ENCODE measurements at places on chromosomes 2 and 18.

DNA sequence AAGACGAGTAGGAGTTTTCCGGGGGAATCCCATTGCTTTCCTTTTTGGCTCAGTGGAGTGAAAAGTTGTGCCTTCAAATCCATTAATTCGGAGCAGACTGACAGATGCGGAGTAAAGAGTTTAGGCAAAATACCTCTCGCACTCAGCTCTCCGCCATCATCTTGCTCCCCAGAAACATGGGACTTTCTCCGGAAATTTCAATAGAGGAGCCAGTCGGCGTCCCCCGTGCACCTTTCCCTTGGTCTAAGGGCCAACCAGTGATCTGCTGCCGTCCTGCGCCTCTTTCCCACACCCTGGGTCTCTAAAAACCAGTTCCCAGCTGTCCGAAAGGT lies 318 bp downstream of the TYW5 start:
- peak; percentile 71 for DNase-seq

- DNase-seq = peak; percentile 0
These were observed 1102.1 kb upstream of the KLHL29 start for GRCh38 chr2:22282916-22283315.

GRCh38 chr18:8730080-8730827 lies 24.9 kb downstream of the MTCL1 start:
- DNase-seq = peak; percentile 95

DNA sequence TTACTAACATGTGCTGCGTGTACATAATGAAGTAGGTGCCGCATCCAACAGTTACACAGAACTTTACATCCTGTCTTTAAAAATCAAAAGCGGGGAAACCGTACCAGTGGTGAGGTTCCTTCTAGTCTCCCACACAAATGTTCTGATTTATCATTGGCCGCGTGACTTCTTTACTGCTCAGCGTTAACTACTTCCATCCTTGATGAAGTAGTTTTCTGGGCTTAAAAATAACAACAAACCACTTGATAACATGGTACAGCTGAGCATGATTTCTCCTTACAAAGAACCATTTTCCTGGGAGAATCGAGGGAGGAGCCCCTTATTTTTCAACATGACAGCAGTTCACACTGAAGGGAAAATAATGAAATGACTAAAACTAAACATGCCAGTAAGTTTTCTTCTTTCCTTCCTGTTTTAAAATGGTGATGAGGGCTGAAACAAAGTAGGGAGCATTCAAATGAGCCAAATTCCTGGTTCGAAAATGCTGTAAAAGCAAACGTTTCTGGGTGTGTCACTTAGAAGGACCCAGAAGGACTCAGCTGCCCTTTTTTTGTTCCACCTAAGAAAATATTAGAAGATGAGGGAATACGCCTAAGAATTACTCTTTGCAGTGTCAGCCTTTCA lies 9.9 kb downstream of the EMILIN2 start:
- DNase-seq = no peak

DNA sequence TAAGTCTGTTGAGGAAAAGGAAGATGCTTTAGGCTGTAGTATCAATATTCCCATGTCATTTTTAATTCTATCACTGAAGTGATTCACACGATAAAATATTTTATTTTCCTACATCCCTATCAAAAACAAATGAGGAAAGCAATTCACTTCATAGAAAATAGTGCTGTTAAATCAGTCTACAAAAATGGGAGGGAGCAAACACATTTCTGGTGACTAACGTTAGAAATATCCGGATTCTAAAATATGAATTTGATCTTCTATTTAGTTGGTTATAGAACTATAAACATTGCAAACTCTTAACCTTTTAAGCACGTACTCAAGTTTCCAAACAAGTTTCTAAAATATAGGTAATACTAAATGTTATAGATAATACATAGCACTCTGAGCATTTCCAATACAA lies 20.8 kb downstream of the ATF2 start:
- DNase-seq = no peak

- no peak for DNase-seq
These were observed 52.0 kb downstream of the FBXO36 start for GRCh38 chr2:229974266-229974665.

- no peak for DNase-seq
These were observed 490.0 kb downstream of the TXNL1 start for GRCh38 chr18:56148373-56148772.

GRCh38 chr2:121244616-121245015 lies 40.4 kb downstream of the TFCP2L1 start:
- DNase-seq = no peak

DNA sequence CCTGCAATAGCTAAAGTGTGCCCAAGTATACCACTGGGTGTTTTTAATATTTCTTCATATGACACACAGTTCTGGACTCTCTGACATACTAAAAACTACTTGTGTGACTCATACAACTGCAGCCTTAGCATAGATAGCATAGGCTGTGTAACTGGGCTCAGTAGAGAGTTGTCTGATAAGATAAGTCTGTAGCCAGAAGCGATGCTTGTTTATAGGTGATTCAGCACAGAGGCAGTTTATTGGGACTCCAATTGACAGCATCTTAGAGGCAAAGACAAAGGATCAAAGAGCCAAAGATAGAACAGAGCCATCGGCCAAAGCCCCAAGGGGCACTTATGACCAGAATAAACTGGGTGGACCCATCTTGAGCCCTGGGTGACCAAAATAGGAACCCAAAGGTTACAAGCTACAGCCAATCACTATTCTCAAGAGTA lies 42.3 kb downstream of the AAK1 start:
- no peak for DNase-seq

- no peak for DNase-seq
These were observed 122.4 kb upstream of the SLC1A4 start for GRCh38 chr2:64866797-64867196.

- DNase-seq = peak; percentile 29
These were observed 148.7 kb downstream of the CALCRL start for GRCh38 chr2:187299122-187299906.

- no peak for DNase-seq
These were observed 10.6 kb downstream of the EMX1 start for GRCh38 chr2:72927619-72928550.

DNA sequence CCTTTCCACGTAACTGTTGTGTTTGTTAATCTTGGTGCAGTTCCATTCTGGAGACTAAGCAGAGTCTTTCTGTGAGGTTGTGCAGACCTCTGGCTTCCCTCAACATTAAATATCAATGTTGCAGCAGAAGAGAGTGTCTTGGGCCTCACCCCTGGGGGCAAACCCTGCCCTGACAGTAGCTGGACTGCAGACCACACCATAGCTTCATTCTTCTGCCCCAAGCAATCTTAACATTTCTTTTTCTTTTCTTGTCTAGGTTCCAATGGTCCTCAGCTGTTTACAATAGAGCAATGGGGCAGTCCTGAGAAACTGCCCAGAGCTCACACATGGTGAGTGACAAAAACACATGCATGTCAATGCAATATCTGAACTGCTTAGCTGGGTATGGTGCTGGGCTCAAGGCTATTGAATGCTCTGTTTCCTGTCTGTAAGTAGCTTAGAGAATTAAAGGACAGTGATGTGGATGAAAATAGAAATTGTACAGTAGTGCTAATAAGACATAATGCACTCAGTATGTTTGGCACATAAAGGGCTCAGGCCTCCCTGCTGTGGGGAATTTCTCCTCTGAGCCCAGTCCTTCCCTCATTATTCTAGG lies 237.6 kb downstream of the ALPK2 start:
- DNase-seq = no peak

- no peak for DNase-seq
These were observed 253.3 kb upstream of the TANK start for GRCh38 chr2:160906878-160907277.

DNA sequence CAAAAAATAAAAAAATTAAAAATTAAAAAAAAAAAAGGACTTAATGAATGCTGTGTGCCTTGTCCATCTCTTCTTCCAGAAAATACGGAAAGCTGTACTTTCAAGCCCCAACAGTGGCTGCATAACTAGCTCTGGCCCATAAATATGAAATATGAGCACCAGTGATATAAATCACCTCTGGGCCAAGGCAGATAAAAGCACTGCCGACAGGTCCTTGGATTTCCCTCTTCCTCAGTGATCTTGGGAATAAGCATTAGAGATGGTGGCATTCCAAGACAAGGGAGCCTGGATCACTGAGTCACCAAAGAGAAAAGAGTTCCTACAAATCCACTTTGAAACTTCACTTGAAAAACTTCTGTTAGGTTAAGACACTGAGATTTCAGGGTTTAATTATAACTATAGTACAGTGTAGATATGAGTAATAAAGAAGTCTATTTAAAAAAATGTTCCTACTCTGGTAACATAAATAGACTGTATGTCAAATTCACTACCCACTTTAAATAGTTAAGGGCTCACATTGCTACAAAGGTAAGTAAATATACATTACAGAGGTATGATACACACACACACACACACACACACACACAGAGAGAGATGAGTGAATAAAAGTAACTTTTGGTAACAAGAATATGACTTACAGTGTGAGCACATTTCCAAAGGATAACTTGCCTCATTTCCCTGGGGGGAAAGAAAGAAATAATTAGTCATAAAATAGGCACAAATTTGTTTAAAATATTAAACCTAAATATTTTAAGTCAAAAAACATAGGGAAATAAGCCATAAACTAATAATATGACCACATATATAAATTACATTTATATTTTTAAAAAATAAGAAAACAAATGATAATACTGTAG lies 35.6 kb downstream of the PPP3R1 start:
- DNase-seq = peak; percentile 29

DNA sequence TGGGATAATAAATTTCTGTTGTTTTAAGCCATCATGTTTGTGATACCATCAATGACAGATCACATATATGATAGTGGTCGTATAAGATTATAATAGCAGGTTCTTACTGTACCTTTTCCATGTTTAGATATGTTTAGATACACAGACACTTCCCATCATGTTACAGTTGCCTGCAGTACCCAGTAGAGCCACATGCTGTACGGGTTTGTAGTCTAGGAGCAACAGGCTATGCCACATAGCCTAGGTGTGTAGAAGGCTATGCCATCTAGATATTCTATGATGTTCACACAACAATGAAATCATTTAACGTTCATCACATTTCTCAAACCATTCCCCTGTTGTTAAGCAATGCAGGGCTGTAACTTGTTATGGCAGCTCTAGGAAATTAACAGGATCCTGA lies 132.9 kb upstream of the SH3BP4 start:
- no peak for DNase-seq

DNA sequence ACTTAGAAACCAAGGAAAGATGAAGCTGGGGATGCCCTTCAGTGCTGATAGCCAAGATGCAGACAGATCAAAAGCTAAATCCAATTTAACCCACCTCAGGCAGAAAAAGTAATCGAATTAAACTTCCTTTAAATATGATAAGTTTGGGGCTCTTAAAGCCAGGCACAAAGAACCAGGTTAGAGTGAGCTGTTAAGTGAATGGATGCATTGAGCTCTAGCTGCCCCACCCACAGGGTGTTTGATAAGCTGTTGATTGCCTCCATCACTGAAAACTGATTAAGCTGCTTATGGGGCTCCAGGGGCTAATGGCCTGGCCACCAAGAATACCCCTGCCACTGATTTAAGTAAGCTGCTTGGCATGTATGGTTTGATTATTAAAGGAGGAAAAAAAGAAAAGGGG lies 119.8 kb downstream of the PLEKHM3 start:
- peak; percentile 20 for DNase-seq

DNA sequence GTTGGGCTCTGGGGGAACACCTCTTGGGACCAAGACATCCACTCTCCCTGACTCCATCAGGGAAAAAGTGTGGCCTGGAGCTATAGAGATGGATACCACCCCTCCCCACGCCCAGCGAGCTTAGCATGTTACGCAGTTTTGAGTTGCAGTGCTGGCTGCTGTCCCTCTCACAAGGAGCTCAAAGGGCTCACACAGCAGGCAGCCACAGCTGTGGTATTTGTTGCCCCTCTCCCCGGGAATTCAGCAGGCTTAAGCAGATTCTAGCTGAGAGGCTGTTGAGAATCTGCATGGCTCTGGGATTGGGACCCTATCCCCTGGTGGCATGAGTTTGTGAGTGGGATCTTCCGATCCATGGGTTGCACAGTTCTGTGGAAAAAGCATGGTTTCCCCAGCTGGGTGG lies 673.1 kb upstream of the FSHR start:
- no peak for DNase-seq

DNA sequence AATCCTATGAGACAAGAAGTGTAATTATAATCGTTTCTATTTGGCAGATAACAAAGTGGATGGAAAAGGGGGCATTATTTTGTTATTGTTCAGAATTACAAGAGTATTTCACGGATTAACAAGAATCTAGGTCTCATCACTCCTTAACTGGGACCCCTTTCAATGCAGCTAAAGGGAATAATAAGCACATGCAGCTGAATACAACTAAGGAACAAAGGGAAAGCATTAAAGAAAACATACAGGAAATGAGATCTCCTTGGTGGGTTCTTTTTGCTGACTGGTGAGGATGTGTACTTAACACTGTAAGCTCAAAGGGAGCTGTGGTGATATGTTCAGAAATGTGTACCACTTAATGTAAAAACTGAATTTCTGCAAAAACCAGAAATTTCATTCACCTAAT lies 140.5 kb upstream of the WDSUB1 start:
- DNase-seq = no peak

- DNase-seq = no peak
These were observed 174.5 kb downstream of the CTIF start for GRCh38 chr18:48713309-48713708.

DNA sequence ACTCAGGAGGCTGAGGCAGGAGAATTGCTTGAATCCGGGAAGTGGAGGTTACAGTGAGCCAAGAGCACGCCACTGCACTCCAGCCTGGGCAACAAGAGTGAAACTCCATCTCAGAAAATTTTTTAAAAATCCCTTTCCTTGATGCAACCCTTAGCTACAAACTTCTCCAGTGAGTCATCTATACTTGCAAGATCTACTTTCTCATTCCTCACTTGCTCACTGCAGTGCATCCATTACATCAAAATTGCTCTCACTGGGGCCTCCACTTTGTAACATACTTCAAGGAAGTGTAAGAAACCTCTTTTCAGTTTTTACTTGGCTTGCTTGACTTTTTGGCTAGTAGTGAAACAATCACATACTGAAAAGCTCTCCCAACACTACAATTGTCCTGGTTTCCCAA lies 65.3 kb downstream of the REEP1 start:
- DNase-seq = no peak

GRCh38 chr2:100260712-100261620 lies 61.3 kb downstream of the LONRF2 start:
- peak; percentile 68 for DNase-seq

DNA sequence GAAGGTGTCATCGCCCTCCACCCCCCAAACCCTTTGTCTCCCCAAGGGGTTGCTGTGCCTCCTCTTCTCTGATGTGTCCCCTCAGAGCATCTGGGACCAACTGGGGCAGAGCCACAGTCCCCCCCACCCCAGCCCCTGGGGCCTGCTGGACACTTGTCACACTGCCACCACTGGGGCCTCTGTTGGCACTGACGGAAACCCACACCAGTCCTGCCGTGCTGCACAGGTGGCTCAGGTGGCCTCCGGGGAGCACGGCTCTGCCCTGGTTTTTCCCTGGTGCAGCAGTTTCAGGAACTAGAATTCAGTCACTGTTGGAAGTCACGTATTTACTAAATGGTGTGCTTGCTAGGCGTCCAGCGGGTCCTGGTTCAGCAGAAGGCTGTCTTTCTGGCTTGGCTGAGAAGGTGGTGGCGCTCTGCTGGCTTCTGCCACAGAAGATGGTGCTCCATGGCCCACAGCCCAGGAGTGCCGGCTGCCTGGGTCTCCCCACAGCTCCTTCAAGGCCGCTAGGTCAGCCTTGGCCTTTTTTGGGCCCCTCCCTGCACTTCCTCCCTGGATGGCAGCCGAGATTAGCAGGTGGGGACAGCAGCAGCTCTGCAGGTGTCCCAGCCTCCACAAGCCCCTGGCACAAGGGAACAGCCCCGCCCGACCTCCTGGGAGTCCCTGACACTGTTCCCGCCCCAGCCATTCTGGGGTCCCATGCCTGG lies 18.6 kb upstream of the KLHL30 start:
- DNase-seq = peak; percentile 30
